ENCODE measurements at places on chromosomes 11 and 22.
A peak's percentile ranks its signal among the peaks of the same experiment; 100 is the strongest.

GRCh38 chr22:22210375-22210774, 34.2 kb upstream of the VPREB1 start:
- DNase-seq, result no peak

- no peak for DNase-seq
Observed at GRCh38 chr11:42422090-42422489, 889.7 kb upstream of the API5 start.

- DNase-seq, result no peak
Observed at GRCh38 chr22:29801796-29802195, 34.6 kb downstream of the UQCR10 start.

GRCh38 chr11:38538866-38539680, 1941.0 kb upstream of the RAG2 start:
- no peak for DNase-seq

- DNase-seq, result no peak
Observed at GRCh38 chr11:128716661-128717210, 22.9 kb downstream of the FLI1 start.

GRCh38 chr11:123431619-123432018, 1.6 kb downstream of the GRAMD1B start:
- no peak for DNase-seq

- no peak for DNase-seq
Observed at GRCh38 chr11:6385046-6385777, 5.1 kb upstream of the SMPD1 start.

DNA sequence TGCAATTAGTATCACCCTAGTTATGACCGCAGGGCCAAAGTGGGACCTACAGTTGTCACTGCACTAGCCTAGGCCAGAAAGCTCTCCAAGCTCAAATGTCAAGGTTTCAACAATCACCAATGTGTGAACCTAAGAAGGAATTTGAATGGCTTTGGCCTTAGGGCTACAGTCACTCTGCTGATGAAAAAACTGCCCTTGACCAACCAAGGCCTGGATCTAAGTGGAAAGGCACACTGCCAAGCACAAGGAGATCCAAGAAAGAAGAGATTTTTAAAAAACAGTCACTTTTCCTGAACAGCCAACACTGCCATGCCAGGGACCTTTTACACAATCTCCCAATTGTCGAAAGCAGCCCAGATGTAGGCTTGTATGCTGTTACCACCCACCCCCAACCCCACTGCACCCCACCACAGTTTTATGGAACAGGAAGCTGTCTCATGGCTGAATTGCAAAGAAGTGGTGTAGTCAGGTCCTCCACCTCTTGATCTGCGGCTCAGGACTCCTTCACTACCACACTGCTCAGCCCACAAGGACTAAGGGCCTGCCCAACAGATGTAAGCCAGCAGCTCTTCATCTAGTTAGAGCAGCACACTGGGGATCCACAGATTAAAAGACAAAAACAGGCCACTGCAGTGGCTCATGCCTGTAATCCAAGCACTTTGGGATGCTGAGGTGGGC, 32.9 kb downstream of the SMCO4 start:
- no peak for DNase-seq

DNA sequence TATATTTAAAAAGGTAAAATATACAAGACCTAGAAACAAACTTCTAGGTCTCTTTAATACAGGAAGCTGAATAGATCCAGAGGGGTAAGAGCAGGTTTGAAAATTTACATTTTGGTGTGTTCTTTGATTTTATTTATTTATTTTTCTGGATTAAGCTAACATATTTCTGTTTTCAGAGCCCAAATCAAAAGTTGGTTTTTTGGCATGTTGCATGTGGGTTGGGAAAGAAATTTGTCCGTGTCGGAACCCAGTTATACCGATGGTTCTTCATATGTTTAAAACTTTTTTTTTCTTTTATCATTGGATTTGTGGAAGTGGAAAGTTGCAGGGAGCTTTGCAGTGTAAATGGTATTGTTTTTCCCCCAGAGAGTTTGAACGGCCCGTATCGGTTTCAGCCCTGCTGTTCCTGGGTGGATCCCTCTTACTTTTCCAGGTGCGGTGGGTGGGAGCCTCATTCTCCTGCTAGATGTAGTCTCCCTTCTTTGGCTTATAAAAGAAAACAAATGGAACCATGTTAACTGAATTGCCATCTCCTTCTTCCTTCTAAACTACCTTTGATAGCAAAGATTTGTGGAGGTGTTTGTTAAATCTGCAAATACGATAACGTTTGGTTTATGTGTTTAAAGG, 746 bp downstream of the CTNND1 start:
- no peak for DNase-seq

DNA sequence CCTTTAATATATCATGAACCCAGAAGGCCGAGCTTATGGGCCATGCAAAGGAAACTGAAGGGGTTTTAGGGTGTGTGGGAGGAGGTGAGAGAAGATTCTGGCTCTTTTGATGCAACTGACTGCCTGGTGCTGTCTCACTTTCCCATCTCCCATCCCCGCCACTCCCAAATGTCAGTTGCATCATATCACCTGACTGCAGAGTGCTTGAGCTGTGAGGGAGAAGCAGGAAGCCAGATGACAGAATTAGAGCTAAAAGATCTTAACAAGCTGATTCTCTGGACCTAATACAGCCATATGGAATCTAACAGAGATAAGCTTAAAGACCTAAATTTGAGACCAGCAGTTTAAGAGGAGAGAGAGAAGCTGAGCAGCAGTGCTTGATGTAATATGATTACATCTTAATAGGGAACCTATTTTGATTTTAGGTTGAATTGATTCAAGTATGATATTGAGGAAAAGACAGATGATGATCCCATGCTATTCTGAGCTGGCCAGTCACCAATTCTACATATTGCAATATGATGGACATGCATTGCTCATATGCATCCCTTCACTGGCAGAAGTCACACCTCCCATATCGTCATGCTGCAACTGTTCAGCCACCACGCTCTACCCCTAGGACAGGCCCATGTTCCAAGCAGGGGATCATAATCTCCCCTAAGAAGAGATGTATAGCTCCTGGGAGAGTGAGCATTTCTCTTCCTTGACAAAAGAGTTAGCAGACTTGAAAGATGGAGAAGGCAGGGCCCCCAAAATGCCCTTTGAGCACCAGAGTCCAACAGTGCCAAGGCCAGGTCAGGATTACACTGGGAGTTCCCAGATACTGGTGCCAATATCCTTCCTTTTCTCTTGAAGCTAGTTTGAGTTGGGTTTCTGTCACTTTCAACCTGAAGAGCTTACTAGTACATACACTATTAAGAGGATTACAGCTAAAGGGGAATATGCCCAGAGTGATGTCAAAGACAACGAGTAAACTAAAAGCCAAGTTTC, 44.9 kb downstream of the PLEKHA7 start:
- DNase-seq, result no peak

DNA sequence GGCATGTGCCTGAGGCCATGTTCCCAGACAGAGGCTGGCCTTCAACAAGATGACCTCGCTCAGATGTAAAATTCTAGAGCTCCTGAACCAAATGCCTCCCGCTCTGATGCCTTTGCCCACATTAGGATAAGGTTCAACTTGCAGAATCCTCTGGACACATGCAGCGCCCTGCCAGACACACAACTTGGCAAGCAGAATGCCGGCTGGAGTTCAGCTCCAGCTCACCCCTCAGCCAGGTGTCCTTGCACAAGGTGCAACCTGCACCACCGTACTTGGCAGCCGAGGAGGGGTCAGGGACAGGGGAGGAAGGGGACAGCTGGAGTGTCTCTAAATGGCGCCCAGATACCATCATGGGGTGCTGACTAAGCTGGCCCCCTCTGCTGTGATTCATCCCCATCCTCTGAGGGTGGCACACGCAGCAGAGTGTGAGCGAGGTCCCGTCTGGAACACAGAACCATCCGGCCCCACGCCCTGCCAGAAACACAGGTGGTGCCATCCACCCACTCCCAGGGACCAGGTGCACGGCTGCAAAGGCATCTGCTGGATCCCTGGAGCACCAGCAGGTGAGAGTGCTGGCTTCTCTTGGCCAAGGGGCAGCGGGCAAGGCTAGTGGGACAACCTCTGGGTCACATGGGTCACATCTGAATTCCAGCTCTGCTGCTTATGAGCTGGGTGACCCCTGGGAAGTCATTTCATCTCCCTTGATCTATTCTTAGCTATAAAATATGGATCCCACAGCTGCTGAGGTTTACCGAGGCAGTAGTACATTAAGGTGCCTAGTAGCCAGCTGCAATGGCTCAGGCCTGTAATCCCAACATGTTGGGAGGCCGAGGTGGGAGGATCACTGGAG, 12.8 kb downstream of the ZMAT5 start:
- DNase-seq, result no peak

DNA sequence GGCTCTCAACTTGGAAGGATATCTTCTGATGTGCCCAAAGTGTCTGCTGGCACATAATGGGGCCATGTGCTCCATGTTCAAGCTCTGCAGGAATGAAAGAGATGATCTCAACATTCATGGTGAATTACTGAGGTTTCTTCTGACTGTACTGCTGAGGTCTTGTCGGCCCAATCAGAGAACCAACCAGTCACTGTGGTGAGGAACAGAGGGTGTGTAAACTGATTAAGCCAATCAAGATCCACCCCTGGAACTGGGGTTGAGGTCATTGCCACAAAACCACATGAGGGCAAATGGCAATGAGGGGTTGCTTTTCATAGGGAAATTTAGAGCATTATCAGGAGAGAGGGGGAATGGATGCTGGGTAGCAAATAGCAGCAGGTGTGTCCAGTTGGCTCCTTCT, 152.3 kb upstream of the RAG2 start:
- no peak for DNase-seq

DNA sequence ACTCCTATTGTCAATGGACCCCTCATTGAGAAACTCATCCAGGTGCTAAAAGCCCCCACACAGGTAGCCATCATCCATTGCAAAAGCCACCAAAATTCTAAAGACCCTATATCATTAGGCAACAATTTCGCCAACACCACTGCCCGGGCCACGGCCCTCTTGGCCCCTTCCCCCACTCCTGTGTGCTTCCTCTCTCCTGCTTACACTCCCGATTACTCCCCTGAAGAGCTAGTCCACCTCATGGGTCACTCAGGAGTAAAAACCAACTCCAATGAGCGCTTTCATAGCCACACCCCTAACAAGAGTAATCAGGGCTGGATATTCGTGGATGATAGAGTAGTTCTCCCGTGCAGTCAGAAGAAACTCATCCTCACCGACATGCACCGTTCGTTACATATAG, 8.9 kb upstream of the OR56A3 start:
- DNase-seq, result no peak

DNA sequence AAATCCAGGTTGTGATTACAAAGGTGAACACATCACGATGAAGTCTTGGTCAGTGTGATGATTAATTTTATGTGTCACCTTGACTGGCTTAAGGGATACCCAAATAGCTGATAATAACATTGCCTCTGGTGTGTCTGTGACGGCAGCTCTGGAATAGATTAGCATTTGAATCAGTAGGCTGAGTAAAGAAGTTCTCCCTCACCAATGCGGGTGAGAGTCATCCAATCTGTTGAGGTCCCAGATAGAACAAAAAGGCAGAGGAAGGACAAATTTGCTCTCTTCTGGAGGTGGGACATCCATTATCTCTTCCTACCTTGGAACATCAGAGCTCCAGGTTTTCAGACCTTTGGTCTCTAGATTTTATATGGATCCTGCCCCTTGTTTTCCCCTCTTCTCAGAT, 856.2 kb upstream of the CCDC90B start:
- no peak for DNase-seq

DNA sequence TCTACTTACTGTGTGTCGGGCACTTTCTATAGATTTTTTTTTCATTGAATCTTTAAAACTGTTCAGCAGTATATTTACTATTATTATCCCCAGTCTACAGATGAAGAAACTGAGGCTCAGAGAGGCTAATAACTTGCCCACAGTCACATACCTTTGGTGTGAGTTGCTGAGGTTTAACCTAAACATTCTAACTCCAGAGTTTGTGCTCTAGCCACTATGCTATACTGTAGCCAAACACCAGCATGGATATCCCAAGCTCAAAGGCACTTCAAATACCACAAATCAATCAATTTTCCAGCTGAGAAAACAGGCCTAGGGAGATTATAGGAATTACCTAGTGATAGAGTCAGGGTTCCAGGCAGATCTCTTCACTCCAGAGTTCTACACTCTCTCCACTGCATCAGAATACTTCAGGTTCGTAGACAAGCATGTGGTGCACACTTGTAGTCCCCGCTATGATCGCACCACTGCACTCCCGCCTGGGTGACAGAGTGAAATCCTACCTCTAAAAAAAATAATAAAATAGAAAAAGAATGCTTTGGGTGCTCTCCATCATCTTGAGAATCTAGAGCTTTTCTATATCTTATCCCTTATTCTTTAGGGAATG, 20.4 kb upstream of the UPB1 start:
- no peak for DNase-seq

DNA sequence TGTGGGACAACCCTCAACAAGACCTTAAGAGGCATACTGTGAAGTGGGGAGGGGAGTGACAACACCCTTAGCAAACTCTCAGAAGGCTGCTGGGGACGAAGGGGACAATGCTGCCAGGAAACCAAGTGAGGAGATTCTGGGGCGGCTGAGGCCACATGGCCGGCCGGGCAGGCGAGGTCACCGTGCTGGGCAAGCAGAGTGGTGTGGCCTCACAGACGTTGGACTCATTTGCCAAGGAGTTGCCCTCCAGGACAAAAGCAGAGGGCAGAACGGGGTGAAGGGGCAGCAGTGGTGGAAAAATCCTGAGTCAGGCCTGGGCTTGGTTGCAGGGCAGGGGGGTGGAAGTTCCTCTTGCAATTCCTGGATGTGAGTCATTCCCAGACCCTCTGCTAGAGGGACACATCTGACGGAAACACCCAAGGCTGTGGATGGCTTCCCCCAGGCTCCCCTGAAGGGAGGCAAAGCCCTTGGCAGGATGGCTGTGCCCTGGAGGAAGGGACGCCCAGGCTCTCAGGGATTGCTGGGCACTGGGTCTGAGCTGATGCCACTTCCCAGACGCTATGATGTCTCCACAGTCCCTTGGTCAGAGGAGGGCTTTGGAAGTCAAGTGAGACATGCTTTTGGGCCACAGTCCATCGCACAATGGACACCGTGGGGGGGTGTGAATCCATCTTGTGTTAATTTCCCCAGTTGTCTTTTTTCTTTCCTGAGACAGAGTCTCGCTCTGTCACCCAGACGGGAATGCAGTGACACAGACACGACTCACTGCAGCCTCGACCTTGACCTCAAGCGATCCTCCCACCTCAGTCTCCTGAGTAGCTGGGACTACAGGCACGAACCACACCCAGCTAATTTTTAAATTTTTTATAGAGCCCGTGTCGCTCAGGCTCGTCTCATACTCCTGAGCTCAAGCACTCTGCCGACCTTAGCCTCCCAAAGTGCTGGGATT, 16.2 kb upstream of the SHANK3 start:
- DNase-seq, result peak; percentile 73

DNA sequence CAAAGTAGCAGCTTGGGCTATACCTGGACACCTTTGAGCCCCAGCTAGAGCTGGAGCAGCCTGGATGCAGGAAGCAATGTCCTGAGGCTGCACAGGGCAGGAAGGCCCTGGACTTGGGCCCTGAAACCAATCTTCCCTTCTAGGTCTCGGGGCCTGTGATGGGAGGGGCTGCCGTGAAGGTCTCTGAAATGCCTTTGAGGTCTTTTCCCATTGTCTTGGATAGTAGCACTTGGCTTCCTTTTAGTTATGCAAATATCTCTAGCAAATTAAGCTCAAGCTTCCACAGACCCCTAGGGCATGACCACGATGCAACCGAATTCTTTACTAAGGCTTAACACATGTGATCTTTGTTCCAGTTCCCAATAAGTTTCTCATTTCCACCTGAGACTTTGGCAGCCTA, 40.0 kb downstream of the LINC01488 start:
- DNase-seq, result peak; percentile 36
